AG08395 (cell line): ENCODE measurements at places on chromosomes 6 and 20.

DNA sequence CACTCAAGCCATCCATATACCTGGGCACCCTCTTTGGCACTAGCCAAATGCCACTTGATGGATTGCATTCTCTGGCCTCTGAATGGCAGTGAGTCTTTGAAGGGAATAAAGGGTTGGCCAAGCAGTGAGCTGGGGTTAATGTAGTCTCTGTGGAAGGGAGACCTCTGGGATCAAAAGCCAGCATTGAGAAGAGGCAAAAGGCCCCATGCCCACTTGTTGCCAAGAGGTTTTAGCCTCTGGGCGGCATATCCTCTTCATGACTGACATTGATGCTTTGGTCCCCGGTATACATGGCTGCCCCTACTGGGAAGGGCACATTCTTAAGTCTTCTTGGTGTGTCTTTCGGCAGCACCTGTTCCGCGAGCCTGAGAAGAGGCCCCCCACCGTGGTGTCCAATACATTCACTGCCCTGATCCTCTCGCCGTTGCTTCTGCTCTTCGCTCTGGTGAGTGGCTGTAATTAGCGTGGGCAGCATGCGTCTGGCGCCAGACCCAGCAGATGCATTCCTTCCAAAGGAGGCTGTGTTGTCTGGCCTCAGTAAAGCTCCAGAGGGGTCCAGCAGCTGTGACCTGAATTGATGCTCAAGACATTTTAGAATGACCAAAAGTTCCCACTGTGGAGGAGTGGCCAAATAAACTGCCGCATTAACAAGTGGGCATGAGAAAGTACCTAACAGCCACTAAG lies 29.5 kb downstream of the GHRH start:
- DNase-seq: no peak

- no peak for DNase-seq
Measured at GRCh38 chr20:11769825-11770224, 147.9 kb upstream of the BTBD3 start.

- no peak for DNase-seq
Measured at GRCh38 chr20:3074812-3075211, 3.4 kb downstream of the OXT start.

DNA sequence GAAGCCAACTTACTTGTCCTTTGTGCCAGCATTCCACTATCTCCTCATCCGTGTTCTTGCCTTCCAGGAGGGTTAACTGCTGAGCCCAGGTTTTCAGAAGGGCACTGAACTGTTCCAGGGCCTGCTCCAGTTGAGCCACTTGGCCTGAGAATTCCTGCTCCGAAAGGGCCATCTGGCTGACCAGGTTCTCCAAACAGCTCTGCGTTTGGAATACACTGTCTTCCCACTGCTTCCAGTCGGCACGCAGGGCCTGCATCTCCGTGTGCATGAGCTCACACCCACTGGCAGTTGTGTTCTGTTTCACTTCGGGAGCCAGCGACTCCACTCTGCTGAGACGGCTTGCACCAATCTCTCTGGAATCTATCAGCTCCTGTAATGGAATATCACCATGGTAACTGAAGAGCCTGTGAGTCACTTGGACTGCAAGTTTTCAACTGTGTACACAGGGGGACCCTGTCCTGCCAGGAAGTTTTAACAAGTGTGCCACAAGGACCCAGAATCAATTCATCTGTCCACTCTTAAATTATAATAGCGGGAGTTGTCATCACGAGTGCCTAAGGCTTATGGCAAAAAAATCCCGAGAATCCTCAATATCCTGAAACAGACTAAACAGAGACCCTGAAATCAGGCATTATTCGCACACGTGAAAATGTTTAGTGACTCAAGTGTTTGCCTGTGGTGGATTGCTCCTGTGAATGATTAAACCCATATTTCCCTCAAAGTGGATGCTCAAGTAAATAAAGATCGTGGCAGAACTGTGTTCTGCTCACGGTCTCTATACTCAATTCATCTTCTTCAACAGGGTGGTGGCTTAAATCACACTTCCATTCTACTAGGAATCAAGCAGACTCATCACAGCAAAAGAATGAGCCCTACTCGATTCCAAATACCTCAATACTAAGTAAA lies 255.9 kb downstream of the SYNE1 start:
- peak; percentile 88 for DNase-seq

DNA sequence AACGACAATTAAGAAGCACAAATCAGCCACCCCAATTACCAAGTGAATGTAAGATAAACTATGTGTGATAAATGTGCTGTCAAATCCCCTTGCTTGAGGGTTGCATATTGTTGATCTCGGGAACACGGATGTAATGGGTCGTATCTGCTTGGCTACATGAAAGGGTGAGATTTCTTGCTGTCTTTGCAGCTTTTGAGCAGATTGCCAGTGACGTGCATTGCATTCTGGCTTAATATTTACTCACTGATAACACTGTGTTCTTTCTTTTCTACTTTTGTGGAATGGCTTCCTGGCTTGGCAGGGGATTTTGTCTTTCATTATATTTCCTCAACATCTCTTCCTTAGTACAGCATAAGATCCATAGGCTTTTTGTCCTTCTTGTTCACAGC lies 10.5 kb upstream of the FAM210B start:
- no peak for DNase-seq

DNA sequence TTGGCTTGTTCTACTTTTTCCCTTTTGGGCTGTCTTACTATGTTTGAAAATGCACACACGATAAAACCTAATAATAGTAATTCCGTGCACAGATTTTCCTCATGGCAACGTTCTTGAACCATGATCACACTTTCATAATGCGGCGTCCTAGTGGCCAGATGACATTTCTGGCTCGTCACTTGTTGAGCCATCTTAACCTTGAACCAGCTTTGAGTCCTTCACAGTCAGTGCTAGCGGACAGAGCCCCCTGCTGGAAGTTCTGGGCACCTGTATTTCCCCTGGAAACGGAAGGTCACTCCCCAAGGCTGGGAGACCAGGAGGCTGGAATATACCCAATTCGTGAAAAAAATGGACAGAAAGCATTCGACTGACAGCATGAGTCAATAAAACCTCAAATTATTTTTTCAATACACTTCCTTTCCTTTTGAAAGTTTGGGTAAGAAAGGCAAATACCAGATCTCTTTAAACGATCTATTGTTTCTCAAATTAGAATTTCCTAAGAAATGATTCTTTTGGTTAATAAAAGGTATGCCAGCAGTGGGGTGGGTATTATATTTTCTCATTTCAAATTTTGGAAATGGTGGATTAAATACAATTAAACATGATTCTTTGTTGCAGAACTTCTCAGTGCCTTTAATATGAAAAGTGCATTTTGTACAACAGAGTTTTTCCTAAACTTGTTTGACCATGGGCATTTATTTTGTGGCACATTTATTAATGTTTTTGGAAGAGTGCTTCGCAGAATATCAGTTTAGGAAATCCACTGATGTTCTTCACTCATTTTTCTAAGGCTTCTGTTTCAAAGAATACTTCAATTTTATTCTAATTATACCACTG lies 542.3 kb downstream of the QKI start:
- DNase-seq: peak; percentile 87

DNA sequence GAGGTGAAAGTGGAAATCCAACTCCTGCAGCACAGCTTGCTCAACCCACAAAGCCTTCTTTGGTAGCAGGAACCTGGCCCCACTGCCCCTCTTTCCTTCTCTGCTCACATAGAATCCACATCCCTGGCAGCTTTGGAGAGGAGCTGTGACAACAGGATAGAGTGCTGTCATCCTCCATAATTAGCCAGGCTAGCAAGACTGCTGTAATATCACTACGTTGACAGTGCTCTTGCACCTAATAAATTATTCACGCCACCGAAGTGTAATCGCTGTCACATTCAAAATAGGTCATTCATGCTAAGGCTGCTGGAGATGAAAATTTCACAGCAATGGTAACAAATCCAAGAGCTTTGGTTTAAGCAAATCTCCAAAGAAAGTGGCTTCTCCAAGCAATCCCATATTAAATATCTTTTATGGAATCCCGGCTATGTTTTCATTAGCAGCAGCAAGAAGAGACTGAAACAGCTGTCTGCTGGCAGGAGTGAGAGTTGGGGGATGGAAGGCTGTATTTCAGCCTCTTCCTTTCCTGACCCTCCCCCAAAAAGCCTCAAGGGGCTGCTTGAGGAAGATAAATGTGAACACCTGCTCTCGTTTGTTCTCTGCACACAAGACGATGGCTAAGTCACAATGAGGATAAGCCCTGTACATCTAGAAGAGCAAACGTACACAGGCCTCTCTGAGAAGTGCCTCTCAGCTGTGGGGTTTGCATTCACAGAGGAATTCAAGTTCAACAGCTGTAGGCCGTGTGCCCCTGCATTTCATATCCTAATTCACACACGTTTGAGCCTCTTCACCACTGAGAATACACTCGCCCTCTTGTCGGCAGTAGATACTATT lies 16.5 kb downstream of the RIPOR2 start:
- no peak for DNase-seq

- DNase-seq: peak; percentile 22
Measured at GRCh38 chr6:46626228-46626909, 26.2 kb downstream of the CYP39A1 start.

- DNase-seq: no peak
Measured at GRCh38 chr6:1594445-1595200, 15.1 kb upstream of the FOXC1 start.
